ENCODE measurements at places on chromosomes 2 and 18.

- DNase-seq, result no peak
Measured at GRCh38 chr2:9416962-9417316, 6.4 kb downstream of the ITGB1BP1 start.

GRCh38 chr18:37361335-37362157 lies 204.1 kb downstream of the CELF4 start:
- DNase-seq, result peak; percentile 68

GRCh38 chr2:116819355-116819754 lies 995.1 kb upstream of the DDX18 start:
- no peak for DNase-seq

- no peak for DNase-seq
Measured at GRCh38 chr2:214904634-214905033, 95.2 kb upstream of the BARD1 start.

DNA sequence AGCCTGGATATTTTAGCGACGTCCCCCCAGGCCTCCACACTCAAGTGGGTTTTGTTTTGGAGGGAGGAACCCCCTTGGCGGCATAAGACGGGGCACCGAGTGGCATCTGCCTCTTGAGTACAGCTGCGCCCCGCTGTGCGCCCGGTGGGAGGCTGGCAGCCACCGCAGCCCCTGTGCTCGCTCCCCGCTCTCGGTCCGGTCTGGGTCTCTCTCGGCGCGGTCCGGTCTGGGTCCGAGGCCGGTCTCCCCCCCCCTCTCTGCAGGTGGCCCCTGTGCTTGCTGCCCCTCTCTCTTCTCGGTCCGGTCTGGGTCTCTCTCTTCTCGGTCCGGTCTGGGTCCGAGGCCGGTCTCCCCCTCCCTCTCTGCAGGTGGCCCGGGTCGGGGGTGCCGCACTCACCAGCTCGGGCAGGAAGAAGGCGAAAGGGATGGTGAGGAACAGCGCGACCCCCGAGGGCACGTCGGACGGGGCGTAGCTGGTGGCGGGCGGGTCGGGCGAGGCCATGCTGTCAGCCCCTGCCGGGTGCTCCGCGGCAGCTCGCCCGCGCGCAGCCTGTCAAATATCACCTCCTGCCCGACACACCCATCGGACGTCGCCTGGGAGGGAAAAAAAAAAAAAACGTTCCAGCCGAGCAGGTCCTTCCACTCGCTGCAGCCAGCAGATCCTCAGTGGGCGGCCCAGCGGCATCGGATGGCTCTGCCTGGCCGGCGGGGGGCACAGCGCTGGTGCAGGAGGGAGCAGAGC lies at the start of gene MALL:
Gene MALL, minus strand, starts transcription at position 532 of the 742 bp plus-strand sequence. Its CDS starts 30 bp downstream, at position 502.
- DNase-seq, result peak; percentile 62

GRCh38 chr2:237154082-237154638 lies 68.5 kb downstream of the COPS8 start:
- no peak for DNase-seq

DNA sequence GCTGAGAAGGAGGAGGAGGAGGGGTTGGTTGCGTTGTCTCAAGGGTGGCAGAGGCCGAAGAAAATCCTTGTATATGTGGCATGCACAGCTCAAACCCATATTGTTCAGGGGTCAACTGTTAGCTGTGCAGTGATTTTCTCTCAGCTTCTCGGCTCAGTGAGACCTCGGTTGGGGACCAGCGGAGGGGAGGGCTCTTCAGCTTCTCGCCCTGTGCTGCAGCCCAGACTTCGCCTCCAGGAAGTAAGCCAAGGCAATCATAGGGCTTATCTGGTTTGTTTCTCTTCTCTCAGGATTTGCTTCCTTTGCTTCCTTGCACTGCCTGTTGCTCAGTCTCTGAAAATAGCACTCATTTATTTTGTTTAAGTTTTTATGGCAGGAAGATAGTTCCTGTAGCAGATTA lies 85.5 kb downstream of the SOWAHC start:
- DNase-seq, result no peak

- DNase-seq, result peak; percentile 64
Measured at GRCh38 chr18:75455249-75456198, 28.0 kb upstream of the SMIM21 start.

- no peak for DNase-seq
Measured at GRCh38 chr2:23127465-23127864, 257.5 kb upstream of the KLHL29 start.

Measured in NCI-H1417 (cell line).